ENCODE measurements at places on chromosomes 4 and X. TPM values are rescaled to one million over a fixed set of nuclear protein-coding genes. Genes with fewer than 3 reads are reported as not detected.

The SMIM10 gene
- total RNA-seq = 1.3 TPM

The FGF5 gene
- total RNA-seq = 0.13 TPM

The HSFX4 gene
- total RNA-seq = not detected

The VCX2 gene
- total RNA-seq = not detected

The GNPDA2 gene
- 14.7 TPM for total RNA-seq

The TMSB15B gene
- total RNA-seq = 18.9 TPM

The TMA16 gene
- total RNA-seq = 41.1 TPM

The RHOXF2 gene
- not detected for total RNA-seq
